ENCODE measurements at places on chromosomes 16 and 17.

DNA sequence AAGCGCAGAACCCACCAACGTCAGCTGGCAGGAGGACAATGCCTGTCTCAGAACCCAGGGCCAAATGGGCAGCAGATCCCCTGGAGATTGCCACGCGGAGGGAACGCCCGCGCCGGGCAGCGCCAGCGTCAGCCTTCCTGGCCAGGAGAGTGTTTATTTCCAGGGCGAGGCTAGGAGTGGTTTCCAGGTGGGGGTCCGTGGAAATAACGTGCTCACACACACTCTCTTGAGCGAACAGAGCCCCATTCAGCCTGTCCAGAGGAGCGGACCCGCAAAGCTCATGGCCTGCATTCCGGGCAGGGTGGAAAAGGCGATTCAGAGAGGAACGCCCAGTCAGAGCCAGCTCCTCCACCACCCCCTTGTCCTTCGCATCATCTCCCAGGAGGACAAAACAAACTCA lies 40.3 kb downstream of the SDK2 start:
- DNase-seq: no peak

GRCh38 chr17:65550075-65550662 lies 11.3 kb downstream of the AXIN2 start:
- DNase-seq: no peak

DNA sequence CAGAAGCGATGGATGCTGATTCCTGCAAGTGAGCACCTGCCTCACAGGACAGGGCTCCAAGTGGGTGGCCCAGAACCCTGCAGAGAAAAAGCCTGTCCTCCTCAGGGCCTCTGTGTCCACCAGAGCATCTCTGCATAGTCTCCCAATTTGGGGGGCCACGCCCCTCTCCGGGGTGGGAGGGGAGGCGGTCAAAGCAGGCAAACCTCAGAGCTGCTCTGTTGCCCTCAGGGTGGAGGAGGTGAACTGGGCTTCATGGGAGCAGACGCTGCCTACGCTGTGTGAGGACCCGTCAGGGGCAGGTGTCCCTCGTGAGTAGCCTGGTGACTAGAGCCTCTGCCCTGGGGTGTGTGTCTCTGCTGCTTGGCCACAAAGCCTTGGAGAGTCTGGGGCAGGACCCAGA lies 19.3 kb downstream of the TRPV2 start:
- no peak for DNase-seq

DNA sequence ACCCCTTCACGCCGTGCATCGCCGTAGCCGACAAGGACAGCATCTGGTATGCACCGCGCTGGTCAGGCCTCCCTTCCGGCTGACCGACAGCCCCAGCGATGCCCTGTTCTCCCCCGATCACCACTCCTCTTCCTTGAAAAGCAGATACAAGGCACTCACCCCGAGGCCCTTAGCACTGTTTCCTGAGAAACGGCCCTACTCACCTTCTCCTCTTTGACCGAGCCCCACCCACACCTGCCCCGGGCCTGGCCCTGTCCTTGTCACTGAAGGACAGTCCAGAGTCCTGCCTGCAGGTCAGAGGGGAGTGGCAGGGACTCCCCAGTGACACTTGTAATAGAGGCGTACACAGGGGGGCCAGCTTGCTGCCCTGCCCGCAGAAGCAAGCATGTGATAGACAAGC lies 45.9 kb upstream of the CHMP6 start:
- DNase-seq: no peak

DNA sequence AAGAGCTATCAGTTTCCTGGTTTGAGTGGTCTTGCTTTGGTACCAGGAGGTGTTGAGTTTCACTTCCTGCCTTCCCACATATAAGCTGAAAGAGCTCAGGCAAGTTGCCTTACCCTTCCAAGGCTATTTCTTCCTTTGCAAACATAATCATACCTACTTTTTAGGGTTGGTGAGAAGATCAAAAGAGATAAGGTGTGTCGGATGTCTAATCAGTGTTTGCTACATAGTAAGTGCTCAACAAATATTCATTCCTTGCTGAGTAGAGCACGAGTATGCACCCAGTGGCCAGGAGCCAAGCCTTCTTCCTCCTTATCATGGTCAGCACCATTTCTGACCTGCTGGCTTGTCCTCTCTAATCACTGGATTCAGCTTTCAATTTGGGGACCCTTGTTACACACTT lies 12.7 kb upstream of the TMEM98 start:
- DNase-seq: no peak

GRCh38 chr16:22633280-22633679 lies 122.6 kb downstream of the NPIPB5 start:
- DNase-seq: no peak

DNA sequence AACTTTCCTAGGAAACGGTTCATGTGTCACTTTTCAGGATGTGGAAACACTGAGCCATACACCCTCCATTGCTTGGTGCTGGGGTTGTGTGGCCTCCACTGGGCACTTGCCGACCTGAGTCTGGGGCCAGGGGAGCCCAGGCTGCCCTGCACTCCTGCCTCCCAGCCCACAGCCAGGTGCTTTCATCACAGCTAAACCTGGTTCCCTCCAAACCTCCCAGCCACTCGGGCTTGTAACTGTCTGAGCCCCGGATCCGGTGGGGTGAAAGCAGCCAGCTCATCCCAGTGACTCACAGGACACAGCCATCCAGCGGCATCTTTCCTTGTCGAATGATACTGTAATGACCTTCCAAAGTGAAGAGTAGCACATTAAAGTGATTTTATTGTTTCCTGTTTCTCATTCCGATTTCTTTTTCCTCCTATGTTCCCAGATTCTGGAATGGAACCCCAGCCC lies 19.8 kb downstream of the CARHSP1 start:
- no peak for DNase-seq

DNA sequence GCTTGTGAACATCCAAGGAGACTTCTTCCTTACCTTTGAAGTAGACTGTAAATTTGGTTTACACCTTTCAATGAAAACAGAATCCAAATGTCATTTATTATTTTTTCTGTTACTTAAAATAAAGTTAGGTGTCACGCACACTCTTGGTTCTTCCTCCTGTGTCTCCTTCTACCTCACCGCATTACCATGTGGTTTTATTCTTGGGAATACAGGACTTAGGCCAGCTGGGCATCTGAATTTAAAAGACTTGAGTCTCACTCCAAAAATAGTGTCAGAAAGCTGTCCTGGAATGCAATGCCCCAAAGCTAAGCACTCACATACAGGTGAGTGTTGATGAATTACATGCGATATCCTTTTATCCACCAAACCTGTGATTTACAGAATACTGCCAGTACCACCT lies 66.4 kb downstream of the MAF start:
- DNase-seq: no peak

DNA sequence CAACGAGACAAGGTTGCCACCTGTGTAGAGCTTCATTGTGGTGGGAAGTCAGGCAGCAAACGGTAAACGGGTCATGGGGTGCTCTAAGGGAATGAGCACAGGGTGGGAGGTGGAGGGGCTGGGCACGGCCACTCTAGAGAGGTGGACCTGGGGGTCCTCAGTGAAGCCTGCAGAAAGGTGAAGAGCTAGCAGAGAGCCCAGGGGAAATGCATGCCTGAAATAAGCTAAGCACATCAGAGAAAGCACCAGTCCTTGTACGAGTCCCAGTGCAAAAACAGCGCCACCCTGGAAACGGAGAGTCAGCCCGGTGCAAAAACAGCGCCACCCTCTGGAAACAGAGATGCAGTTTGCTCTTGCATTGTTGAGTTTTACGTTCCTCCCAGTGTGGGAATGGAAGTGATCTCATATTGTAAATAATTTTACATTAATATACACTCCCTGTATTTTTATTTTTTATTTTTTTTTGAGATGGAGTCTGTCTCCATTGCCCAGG lies 65.0 kb downstream of the TBC1D16 start:
- DNase-seq: no peak

GRCh38 chr17:48174833-48175523 lies 67.4 kb downstream of the SNX11 start:
- DNase-seq: no peak

GRCh38 chr16:81562174-81562849 lies 117.7 kb downstream of the CMIP start:
- no peak for DNase-seq

GRCh38 chr16:10558305-10558704 lies 22.1 kb downstream of the EMP2 start:
- DNase-seq: no peak

GRCh38 chr17:53134548-53134947 lies 688.2 kb upstream of the KIF2B start:
- no peak for DNase-seq

DNA sequence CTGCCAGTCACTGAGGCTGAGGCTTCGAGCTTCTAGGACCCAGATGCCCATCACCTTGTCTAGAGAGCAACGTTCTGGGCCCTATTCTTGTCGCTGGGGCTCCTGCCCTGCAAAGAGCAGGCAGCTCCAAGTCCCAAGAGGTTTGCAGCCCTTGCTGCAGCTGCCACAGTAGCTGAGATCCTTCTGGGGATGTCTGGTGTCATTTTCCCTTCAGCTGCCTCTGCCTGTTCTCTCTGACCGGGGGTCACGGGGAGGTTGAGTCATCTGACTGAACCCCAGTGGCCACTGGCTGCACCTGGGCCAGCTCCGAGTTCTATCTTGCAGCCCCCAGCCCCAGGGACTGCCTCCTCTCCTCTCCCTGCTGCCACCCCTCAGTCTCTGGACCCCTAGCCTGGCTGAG lies 4.9 kb downstream of the WSCD1 start:
- no peak for DNase-seq

GRCh38 chr17:18084256-18084655 lies 3.5 kb upstream of the DRG2 start:
- DNase-seq: no peak

GRCh38 chr16:10181196-10182162 lies 749 bp downstream of the GRIN2A start:
- peak; percentile 5 for DNase-seq

GRCh38 chr17:78128551-78129350 lies at the start of gene TMC6:
Gene TMC6, minus strand, starts transcription at chr17:78128755. Its CDS starts 1,923 bp downstream, at chr17:78126832.
- DNase-seq: no peak

GRCh38 chr17:8476741-8477140 lies 41.1 kb downstream of the NDEL1 start:
- DNase-seq: no peak

DNA sequence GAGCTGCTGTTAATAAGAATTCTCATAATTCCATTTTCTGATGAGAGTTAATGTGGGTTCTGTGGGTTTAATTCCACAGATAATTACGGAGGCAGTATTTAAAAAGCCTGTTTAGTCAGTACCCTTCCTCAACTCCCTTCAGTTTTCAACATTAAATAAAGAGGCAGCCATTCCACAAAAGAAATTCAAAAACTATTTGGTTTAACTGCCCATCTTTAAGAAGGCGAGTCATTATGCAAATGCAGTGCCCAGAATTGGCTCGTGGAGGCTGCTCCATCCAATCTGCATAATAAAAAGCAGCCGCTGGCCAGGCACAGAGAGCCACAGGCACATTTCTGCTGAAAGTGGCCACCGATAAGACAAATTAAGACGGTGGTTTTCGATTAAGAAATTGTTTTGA lies 194.4 kb upstream of the TOX3 start:
- DNase-seq: no peak

DNA sequence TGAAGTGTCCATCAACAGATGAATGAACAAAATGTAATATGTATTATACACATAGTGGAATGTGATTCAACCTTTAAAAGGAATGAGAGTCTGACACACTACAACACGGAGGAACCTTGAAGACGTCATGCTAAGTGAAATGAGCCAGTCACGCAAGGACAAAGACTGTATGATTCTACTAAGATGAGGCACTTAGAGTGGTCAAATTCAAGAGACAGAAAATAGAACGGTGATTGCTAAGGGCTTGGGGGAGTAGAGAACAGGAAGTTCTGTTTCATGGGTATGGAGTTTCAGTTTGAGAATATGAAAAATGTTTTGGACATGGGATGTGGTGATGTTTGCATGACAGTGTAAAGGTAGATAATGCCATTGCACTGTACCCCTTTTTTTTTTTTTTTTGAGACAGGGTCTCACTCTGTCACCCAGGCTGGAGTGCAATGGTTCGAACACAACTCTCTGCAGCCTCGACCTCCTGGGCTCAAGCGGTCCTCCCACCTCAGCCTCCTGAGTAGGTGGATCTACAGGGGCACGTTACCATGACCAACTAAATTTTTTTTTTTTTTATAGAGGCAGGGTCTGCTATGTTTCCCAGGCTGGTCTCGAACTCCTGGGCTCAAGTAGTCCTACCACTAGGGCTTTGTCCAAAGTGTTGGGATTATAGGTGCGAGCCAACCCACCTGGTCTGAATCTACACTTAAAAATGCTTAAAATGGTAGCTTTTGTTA lies 2.9 kb upstream of the CCDC102A start:
- DNase-seq: no peak

DNA sequence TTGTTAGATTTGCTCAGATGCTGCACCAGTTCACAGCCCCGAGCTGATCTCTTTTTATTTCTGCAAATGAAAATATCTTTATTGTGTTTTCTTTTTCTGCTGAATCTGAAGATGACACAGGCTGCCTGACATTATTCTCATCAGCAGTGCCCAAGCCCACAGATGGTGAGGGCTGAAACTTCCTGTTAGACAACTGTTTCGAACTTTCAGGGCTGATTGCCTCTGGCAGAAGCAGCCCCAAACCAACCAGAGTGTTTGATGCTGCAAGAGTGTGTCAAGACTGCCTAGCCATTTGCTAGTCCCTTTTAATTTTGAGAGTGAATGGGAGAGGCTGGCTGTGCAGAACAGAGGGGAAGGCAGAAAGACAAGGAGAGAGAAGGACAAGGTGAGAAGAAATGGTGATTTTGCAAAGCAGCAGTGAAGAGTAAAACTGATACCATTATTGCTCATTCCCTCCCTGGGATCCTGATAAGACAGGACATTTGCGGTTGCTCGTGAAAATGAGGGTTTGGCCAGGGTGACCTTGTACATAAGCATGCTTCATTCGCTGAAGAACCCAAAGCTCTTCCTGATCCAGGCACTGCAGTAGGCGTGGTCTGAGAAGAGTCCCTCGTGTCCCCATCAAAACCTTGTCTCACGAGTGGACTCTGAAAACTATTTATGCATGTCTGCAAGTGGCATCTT lies 77.2 kb downstream of the TMEM114 start:
- no peak for DNase-seq

- DNase-seq: no peak
Observed at GRCh38 chr17:17527534-17527933, 31.3 kb upstream of the RASD1 start.

GRCh38 chr17:68131456-68131855 lies 95.9 kb downstream of the KPNA2 start:
- DNase-seq: no peak

DNA sequence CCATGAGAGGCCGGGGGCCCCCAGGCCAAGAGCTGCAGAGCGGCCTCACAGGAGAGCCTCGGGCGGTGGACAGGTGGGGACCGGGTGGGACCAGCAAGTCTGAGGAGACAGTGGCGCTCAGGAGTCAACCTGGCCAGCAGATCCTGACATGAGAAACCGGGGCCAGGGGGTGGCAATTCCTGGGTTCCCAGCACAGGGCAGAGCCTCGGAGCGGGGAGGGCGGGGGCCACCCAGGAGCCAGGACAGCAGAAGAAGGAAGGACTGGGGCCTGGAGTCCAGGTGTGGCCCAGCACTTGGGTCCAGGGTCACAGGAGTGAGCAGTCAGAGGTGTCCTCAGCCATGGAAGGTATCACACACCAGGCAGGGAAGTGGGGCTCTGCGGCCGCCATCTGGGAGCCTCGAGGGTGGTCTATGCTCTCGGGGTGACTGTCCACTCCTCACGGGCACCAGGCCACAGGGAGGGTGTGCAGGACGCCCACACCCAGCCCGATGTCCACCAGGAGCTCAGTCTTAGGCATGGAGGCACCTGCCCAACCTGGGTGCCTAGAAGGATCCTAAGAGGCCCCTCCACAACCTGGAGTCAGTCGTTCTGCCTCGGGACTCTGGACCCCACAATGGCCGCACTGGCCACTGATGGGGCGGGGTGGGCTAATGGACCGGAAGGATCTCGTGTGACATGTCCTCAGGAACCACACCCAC lies 29.1 kb downstream of the PIEZO1 start:
- DNase-seq: no peak

Measured in DMS 273 treated with DMSO at 0.1 percent for 48 hours (cell line).